ENCODE measurements at places on chromosomes 16 and 17.

DNA sequence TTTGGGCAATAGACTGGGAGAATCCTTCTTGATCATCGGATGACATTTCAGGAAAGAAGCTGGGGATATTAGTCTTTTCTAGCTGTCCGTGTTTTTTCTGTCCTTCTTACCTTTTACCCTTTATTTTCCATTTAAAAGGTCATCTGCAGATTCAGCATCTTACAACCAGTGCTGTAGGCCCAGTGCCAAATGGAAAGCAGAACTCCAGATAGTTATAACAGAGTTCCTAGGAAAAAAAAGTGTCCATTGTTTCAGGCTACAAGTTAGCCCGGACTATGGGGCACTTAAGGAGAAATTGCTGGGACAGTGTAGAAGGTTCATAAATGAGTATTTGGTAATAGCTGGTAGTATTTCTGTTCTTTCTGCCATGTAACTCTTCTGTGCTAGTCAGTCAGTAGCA is 28.4 kb downstream of the LDHD start:
- DNase-seq = no peak

DNA sequence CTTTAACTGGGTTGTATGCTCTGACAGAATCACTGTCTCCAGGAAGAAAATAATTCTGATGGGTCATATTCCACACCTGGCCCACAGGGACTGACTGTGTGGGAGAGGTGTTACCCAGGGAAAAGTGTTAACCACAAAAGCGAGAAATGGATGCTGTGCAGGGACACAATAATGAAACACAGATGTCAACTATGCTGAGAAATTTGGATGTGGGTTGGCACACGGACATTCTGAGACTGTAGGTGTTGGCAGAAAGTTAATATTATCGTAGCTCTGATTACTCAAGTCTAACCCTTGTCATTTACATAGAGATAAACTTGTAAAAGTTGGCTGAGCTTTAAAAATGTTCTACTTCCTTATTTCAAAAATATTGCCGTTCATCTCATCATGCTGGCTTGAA is 19.6 kb downstream of the TMC5 start:
- DNase-seq = no peak

DNA sequence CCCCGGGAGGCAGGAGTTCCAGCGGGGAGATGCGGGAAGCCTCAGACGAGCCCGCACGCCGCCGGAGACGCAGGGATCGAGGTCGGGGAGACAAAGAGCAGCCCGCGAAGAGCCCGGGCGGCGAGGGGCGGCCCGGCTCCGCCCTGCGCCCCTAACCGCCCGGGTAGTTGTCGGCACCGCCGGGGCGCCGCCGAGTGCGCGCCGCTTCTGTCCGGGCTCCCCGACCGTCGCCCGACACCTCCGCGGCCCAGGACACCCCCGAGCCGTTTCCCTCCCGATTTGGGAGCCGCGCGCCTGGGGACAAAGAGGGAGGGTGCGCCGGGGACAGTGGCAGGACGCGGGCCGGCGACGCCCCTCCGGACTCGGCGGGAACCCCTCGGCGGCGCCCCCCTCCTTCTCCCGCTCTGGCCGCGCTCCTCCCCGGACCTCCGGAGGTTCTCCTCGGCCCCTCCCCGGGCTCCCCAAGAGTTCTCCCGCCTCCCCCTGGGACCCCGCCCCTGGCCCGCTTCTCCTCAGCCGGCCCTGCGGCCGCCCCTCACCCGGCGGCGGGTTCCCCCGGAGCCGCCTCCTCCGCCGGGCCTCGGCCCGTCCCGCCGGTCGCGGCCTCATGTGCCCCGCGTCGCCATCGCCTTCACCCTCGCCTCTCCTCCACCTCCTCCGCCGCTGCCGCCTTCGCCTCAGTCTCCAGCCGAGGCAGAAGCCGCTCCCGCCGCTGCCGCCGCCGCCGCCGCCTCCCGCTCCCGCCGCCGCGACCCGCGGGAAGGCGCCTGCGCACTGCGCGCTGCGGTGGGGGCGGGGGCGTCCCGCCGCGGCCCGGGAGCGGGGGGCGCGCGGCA is at the start of gene GJC1:
GJC1 (minus strand) TSS at position 765 of the 836 bp plus-strand sequence. CDS start 24,470 bp downstream, outside the sequence.
- no peak for DNase-seq

DNA sequence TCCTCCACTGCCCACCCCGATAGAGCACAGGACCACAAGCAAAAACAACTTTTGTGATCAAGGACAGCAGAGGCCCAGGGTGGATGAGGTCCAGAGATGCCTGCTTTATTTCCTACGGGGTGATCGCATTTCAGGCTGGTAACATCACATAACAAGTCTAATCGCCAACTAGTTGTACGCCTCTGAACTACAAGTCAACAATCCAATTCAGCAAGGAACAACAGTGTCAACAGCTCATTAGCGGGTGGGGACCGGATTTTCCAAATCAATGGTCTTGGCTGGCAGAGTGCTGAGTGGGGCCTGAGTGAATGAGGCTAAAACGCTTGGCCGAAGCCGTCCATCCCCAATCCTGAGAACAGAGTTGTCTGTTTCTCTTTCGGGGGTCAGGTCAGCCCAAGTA is 17.1 kb downstream of the MRM3 start:
- DNase-seq = no peak

GRCh38 chr16:72068930-72069329 is 5.9 kb downstream of the HPR start:
- no peak for DNase-seq

GRCh38 chr17:46964315-46965265 is 14.5 kb downstream of the RPRML start:
- no peak for DNase-seq

DNA sequence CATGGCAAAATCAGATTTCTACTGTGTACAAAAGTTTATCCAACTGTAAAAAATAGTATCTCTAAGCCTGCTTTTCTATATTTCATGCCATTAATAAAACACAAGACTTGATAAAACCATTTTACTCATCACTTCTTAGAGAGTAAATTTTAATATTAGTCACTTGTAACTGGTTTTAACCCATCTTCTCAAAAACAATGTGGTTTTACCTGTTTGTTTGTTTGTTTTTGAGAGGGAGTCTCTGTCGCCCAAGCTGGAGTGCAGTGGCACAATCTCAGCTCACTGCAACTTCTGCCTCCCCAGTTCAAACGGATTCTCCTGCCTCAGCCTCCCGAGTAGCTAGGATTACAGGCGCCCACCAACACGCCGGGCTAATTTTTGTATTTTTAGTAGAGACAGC is 32.1 kb downstream of the UBE2G1 start:
- no peak for DNase-seq

GRCh38 chr17:35001549-35001948 is 21.2 kb downstream of the LIG3 start:
- no peak for DNase-seq
